ENCODE measurements at places on chromosomes 6 and 20.
A peak's percentile ranks its signal among the peaks of the same experiment; 100 is the strongest.

DNA sequence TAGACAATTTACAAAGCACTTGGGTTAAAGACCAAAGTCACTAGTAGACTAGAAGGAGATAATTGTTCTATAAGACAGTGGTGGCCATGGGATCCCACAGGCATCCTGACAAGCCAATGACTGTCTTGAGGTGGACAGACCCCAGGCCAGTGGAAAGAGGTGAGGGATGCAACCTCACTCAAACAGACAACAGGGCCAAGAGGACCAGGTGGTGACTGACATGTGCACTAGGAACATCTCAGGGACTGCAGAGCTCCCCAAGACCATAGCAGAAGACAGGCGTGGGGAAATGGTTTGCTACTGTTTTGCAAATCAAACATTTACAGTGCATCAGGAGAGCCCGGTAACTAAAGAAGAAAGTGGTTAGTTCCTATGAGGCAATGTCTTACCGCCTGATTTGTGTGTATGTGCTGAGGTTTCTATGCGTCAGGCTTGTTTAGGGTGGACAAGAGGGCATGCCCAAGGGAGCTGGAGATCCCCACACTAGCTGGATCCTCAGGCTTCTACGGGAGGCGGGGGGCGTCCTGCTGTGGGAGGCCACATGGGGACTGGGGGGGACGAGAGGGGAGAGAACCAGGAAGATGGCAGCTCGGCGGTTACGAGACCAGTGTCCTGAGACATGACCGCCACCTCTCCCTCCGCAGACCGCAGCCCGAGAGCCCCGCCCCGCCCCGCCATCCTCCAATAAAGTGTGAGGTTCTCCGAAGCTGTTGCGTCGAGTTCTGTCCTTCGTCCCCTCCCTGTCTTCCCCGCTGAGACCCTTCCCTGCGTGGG, 623 bp upstream of the MRPS26 start:
- DNase-seq = peak; percentile 68
- peaks cover 15% of the 10 kb centered on the region for H3K4me1 ChIP-seq
- H3K27ac ChIP-seq = peak overlapping the region; percentile 72
- H3K36me3 ChIP-seq = peaks cover 23% of the 10 kb centered on the region

GRCh38 chr6:33198159-33198852, 2.2 kb downstream of the RXRB start:
- DNase-seq = no peak
- peak overlapping the region; percentile 93 for H3K27ac ChIP-seq
- H3K36me3 ChIP-seq = peaks cover 46% of the 10 kb centered on the region
- H3K27me3 ChIP-seq = no peaks in the 10 kb centered on the region

DNA sequence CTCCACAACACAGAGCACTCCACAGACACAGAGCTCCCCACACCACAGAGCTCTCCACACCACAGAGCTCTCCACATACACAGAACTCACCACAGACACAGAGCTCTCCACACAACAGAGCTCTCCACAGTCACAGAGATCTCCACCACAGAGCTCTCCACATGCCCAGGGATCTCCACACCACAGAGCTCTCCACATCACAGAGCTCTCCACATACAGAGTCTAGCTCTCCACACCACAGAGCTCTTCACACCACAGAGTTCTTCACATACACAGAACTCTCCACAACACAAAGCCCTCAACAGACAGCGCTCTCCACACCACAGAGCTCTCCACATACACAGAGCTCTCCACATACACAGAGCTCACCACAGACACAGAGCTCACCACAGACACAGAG, 55.3 kb downstream of the ERMARD start:
- no peak for DNase-seq
- H3K27me3 ChIP-seq = peaks cover 48% of the 10 kb centered on the region
- no peaks in the 10 kb centered on the region for H3K36me3 ChIP-seq
- peaks cover 48% of the 10 kb centered on the region for H3K4me1 ChIP-seq

GRCh38 chr6:32369660-32370059, 2.0 kb downstream of the TSBP1 start:
- H3K27me3 ChIP-seq = peaks cover 31% of the 10 kb centered on the region
- H3K36me3 ChIP-seq = no peaks in the 10 kb centered on the region
- H3K4me1 ChIP-seq = no peaks in the 10 kb centered on the region
- no peak overlapping the region for H3K4me3 ChIP-seq
- no peak overlapping the region for H3K27ac ChIP-seq
- DNase-seq = no peak

- peaks cover 36% of the 10 kb centered on the region for H3K4me1 ChIP-seq
- no peak overlapping the region for H3K4me3 ChIP-seq
- DNase-seq = no peak
Measured at GRCh38 chr6:157531169-157531985, 150.4 kb downstream of the ZDHHC14 start.

GRCh38 chr6:20800653-20801052, 266.4 kb downstream of the CDKAL1 start:
- no peaks in the 10 kb centered on the region for H3K27me3 ChIP-seq
- H3K36me3 ChIP-seq = peaks cover 56% of the 10 kb centered on the region
- no peak overlapping the region for H3K4me3 ChIP-seq
- DNase-seq = no peak
- no peak overlapping the region for H3K27ac ChIP-seq

- peaks cover 4% of the 10 kb centered on the region for H3K4me1 ChIP-seq
- no peak overlapping the region for H3K4me3 ChIP-seq
- H3K27me3 ChIP-seq = peaks cover 8% of the 10 kb centered on the region
- H3K27ac ChIP-seq = no peak overlapping the region
- no peaks in the 10 kb centered on the region for H3K36me3 ChIP-seq
Measured at GRCh38 chr6:154625721-154626120, 107.5 kb upstream of the SCAF8 start.

- peaks cover 16% of the 10 kb centered on the region for H3K4me1 ChIP-seq
- peaks cover 13% of the 10 kb centered on the region for H3K27me3 ChIP-seq
- H3K36me3 ChIP-seq = no peaks in the 10 kb centered on the region
- no peak overlapping the region for H3K27ac ChIP-seq
Measured at GRCh38 chr20:17565169-17565845, 4.6 kb upstream of the DSTN start.

- H3K27ac ChIP-seq = no peak overlapping the region
- H3K4me3 ChIP-seq = no peak overlapping the region
- no peaks in the 10 kb centered on the region for H3K27me3 ChIP-seq
- H3K4me1 ChIP-seq = peaks cover 3% of the 10 kb centered on the region
Measured at GRCh38 chr6:157283900-157284737, 39.2 kb downstream of the TMEM242 start.

DNA sequence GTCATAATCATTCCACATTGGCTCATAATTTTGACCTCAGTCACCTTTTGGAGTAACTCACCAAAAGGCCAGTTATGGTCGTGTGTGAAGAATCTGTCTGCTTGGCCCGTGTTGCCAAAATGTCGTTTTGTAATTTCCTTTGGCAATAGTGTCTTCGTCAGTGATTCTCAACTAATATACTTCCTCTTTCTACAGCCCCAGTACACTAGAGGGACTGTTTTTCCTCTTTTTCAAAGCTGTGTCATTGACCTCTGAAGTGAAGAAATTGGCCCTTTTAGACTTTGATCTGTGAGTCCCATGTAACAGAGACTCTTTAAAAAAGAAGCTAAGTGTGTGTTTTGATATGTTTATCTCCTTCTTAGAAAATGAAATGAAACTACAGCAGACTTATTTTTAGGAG, 5.2 kb downstream of the FOXO3 start:
- H3K36me3 ChIP-seq = peaks cover 8% of the 10 kb centered on the region
- H3K27ac ChIP-seq = peak overlapping the region; percentile 19
- H3K27me3 ChIP-seq = peaks cover 10% of the 10 kb centered on the region
- no peak for DNase-seq
- H3K4me3 ChIP-seq = peak overlapping the region; percentile 55
- peaks cover 55% of the 10 kb centered on the region for H3K4me1 ChIP-seq

DNA sequence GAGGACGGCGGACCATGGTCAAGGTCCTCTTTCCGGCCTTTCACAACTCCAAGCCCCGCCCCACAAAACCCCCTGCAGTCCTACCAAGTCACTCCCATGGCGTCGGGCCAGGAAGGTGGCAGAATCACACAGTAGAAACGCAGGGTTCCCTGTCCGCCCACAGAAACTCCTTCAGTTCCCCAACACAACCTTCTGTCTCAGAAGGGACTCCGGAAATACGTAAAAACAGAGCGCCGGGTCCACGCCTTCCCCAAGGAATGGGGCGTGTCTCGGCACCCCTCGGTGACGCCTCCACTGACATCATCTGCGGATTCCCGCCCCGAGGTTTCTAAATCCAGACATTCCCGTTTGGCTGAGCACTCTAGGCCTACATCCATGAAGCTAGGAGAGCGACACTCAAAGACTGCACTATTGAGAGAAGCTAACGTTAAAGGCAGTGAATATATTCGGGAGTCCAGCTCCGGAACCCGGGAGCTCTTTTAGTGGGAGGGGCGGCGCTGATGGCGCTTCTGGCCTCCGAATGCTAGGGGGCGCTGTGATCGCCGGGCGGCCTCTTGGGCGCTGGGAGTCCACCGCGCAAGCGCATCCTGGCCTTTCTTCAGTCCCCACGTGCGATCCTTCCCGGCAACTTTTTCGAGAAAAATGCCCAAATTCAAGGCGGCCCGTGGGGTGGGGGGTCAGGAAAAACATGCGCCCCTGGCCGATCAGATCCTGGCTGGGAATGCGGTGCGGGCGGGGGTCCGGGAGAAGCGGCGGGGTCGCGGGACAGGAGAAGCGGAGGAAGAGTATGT, at the start of the genes BYSL and MED20:
Gene BYSL, plus strand, starts transcription at position 579 of the 791 bp plus-strand sequence. Its CDS starts 64 bp downstream, at position 643.
Gene MED20, minus strand, starts transcription at position 219 of the 791 bp plus-strand sequence. Its CDS starts 121 bp downstream, at position 98.
- peaks cover 54% of the 10 kb centered on the region for H3K4me1 ChIP-seq
- peak within 1 kb of the TSS; percentile 88 for H3K4me3 ChIP-seq
- no peaks in the 10 kb centered on the region for H3K27me3 ChIP-seq
- peak within 1 kb of the TSS; percentile 94 for H3K27ac ChIP-seq
- peak; percentile 97 for DNase-seq
- peaks cover 35% of the 10 kb centered on the region for H3K36me3 ChIP-seq

DNA sequence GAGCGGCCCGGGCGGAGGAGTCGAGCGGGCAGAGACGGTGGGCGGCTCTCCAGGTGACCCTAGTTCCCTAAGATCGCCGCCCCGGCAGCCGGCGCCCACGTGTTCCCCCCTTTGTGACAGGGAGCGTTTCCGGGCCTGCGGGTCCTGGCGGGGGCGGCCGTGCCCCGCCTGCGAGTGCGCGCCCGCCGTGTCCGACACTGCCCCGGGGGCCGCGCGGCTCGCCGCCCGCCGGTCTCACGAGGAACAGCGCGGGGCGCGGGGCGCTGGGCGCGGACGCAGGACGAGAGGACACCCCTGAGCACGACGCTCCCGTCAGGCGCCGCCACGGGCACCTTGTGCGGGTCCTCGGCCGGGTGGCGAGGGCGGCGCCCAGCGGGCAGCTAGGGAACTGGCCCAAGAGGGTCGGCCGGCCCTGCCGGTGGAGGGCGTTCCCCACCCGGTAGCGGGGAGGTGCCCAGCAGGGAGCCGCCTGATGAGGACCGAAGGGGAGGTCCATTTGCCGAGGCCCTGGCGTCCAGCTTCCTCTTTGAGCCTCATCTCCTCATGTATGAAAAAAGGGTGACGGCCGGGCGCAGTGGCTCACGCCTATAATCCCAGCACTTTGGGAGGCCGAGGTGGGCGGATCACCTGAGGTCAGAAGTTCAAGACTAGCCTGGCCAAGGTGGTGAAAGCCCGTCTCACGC, at the start of gene VARS1:
Gene VARS1, minus strand, starts transcription at position 137 of the 683 bp plus-strand sequence. CDS start 535 bp downstream, outside the sequence.
- H3K4me1 ChIP-seq = peaks cover 45% of the 10 kb centered on the region
- peak within 1 kb of the TSS; percentile 87 for H3K4me3 ChIP-seq
- H3K36me3 ChIP-seq = peaks cover 38% of the 10 kb centered on the region
- peak within 1 kb of the TSS; percentile 99 for H3K27ac ChIP-seq

- H3K27me3 ChIP-seq = no peaks in the 10 kb centered on the region
- peaks cover 26% of the 10 kb centered on the region for H3K36me3 ChIP-seq
- no peak for DNase-seq
Measured at GRCh38 chr6:8432614-8433013, 2.7 kb downstream of the SLC35B3 start.

- no peak overlapping the region for H3K4me3 ChIP-seq
- H3K36me3 ChIP-seq = no peaks in the 10 kb centered on the region
- peaks cover 3% of the 10 kb centered on the region for H3K4me1 ChIP-seq
- H3K27ac ChIP-seq = no peak overlapping the region
Measured at GRCh38 chr6:43886717-43887339, 116.8 kb downstream of the VEGFA start.

- H3K27ac ChIP-seq = no peak overlapping the region
- H3K4me3 ChIP-seq = no peak overlapping the region
- H3K4me1 ChIP-seq = peaks cover 16% of the 10 kb centered on the region
- H3K36me3 ChIP-seq = no peaks in the 10 kb centered on the region
- no peak for DNase-seq
Measured at GRCh38 chr6:169791721-169792131, 40.3 kb downstream of the ERMARD start.

- DNase-seq = no peak
- no peak overlapping the region for H3K27ac ChIP-seq
- no peak overlapping the region for H3K4me3 ChIP-seq
- no peaks in the 10 kb centered on the region for H3K36me3 ChIP-seq
Measured at GRCh38 chr20:13094976-13095375, 86.2 kb downstream of the SPTLC3 start.

GRCh38 chr20:51014797-51015722, 7.8 kb downstream of the KCNG1 start:
- H3K27me3 ChIP-seq = peaks cover 40% of the 10 kb centered on the region
- H3K4me1 ChIP-seq = no peaks in the 10 kb centered on the region
- peak; percentile 49 for DNase-seq
- no peak overlapping the region for H3K4me3 ChIP-seq
- H3K36me3 ChIP-seq = peaks cover 1% of the 10 kb centered on the region

Measured in activated naive CD8-positive, alpha-beta T cell treated with anti-CD3 and anti-CD28 coated beads, Interleukin-2, amount 50 U/mL, for 24 hours (primary cell).